Stimulated activated CD4-positive, alpha-beta T cell treated with anti-CD3 and anti-CD28 coated beads, Interleukin-1b, Interleukin-23, amount 100 ng/mL, for 48 hours (primary cell): ENCODE measurements at places on chromosomes 7 and 10.

GRCh38 chr10:21145751-21146435 lies 248.8 kb upstream of the NEBL start:
- no peak for DNase-seq

- no peak for DNase-seq
Observed at GRCh38 chr10:132035476-132035875, 30.3 kb upstream of the JAKMIP3 start.

- DNase-seq: no peak
Observed at GRCh38 chr7:22292531-22292930, 64.4 kb downstream of the RAPGEF5 start.

GRCh38 chr10:114061148-114061547 lies 17.5 kb downstream of the ADRB1 start:
- no peak for DNase-seq

DNA sequence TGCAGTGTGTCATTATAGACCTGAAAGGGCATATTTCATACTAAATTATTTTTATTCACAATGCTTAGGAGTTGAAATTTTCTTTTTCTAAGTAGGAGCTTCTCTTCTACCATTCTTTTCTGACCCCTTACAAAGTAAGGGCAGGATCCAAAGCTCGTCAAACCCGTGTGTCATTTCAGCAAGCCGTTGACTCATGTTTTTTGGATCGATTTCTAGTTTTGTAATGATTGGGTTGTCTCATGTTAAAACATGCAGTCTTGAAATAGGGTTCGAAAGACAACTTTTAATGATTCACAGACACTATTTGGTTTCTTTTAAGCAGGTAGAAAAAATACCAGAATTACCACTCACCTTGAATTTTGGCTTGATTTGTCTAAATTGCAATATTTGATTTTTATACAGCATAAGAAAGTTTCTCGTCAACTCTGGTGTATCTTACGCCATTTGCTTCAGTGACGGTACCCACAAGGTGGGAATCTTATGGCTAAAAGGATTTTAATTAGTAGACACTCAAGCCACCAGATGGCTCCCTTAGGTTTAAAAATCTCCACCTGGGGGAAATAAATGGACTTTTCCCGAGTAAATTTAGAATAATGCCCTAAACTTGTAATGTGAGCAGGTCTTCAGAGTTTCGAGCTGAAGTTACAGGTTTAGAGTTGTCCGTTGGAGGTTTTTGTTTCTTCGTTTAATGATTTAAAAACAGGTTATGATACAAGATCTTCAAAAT lies 283.4 kb downstream of the CCDC3 start:
- DNase-seq: no peak

DNA sequence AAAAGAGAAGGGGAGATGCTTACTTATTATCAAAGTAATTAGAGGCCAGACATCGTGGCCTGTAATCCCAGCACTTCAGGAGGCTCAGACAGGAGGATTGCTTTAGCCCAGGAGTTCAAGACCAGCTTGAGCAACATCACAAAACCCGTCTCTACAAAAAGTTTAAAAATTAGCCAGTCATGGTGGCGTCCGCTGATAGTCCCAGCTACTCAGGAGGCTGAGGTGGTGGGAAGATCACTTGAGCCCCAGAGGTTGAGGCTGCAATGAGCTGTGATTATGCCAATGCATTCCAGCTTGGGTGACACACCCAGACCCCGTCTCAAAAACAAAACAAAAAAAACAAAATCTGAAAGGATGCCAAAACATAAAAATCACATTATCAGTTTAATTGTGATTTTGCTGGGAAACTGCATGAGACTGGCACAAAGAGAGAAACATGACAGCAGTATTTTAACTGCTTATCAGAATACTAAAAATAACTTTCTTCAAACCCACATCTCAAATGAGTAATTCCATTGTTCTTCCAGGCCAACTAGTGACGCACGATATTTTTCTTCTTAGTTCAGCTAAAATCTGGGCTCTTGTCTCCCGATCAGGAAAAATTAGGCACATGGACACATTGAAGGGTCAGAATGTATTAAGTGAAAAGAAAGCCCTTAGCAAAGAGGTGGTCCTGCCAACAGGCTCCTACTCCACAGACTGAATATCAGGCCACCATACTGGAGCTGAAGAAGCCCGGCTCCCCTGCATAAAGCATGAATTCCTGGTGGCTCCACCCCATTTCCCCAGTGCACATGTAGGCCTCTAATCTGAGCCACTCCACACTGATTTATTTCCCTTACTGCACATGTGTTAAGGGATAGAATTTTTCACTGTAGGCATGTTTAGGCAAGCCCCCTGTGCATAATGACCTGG lies 9.6 kb upstream of the CCM2 start:
- no peak for DNase-seq
